ENCODE measurements at places on chromosomes 2 and 18. TPM values are rescaled to one million over a fixed set of nuclear protein-coding genes. Genes with fewer than 3 reads are reported as not detected.

ADCYAP1 gene
- 2.8 TPM for total RNA-seq

DNA sequence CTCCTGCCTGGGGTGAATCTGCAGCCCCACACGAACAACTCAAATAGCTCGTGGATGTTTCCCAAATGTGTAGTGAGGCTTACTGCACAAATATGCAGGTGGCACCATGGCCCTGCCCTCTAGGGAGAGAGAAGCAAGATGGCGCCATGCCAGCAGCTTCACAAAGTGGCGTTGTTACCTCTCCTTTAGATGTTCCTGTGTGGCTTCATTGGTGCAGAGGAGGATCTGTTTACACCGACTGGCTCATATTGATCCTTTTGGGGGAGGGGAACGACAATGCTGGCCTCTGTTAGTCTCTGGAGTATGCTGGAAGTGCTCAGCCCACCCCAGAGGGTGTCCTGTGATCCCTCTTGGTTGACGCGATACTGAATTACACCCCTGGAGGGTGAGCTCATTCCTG is 99.5 kb upstream of the GATA6 start:
- no peak for DNase-seq

ZNF516 gene
- 1.7 TPM for total RNA-seq

- no peak for DNase-seq
Measured at GRCh38 chr2:111062417-111062816, 58.3 kb upstream of the BCL2L11 start.

GRCh38 chr18:59402432-59403090 is 43.5 kb upstream of the LMAN1 start:
- peak; percentile 20 for DNase-seq

DNA sequence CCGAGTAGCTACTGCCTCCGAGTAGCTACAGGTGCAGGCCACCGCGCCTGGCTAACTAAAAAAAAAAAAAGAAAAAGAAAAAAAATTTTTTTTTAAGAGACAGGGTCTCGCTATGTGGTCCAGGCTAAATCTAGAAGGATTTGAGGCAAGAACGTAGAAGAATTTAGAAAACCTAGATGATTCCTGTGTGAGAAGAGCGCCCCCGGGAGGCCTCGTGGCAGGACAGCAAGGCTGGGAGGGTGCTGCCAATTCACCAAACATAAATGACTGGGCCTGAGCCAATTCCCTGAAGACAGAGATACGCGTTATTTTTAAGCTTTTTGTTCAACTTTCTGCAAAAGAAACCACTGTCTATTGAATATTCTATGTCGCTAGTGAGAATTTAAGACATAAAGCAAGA is 90.1 kb upstream of the TGFA start:
- peak; percentile 19 for DNase-seq

EHBP1 gene
- total RNA-seq, result 14.3 TPM

GRCh38 chr2:24315669-24316068 is 44.7 kb downstream of the ITSN2 start:
- no peak for DNase-seq

DNA sequence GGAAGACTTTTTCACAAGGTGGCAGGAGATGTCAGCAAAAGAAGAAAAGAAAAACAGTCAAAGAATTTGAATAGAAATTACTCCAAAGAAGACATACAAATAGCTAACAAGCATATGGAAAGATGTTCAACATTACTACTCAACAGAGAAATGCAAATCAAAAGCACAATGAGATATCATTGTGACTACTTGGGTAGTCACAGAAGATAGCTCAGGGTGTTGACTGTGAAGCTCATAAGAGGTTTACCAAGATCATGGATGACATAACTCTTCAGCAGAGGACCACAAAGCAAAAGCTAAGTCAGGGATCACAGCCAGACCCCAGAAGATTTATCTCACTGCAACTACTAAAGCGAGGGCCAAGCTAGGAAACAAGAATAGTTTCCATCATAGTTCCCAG is 53.0 kb upstream of the TANK start:
- DNase-seq, result no peak

DNA sequence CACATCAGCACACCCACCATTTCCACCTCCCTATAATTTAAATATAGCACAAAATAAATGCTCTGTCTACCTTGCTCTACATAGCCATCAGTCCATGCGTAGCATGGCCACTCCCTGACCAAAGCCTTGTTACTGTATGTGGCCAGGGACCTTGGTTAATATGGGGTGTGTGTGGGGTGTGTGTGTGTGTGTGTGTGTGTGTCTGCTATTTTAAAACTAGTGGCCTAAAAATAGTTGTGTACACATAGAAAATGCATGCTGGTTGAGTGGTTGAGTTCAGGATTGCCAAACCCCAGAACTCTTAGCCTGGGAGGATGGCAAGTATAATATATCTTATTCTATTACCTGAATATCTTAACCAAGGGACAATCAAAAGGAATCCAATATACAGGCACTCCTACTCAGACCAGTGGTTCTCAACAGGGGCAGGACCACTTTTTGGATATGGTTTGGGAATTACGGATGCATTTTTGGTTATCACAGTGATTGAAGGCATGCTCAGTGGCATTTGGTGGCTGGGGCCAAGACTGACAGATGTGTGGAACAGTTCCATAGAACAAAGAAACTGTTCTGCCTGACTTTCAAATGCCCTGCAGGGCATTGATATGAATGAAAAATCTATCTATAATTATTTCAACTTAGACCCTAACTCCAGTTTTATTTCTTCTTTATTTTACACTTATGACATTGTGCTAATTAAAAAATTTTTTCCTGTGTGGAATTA is 72.3 kb upstream of the PSME4 start:
- no peak for DNase-seq

- no peak for DNase-seq
Measured at GRCh38 chr2:129877795-129878775, 101.4 kb upstream of the RAB6C start.

SPC25 gene
- total RNA-seq, result 28.1 TPM

- no peak for DNase-seq
Measured at GRCh38 chr2:101758001-101758400, 60.5 kb downstream of the MAP4K4 start.

RNF144A gene
- total RNA-seq, result 4.6 TPM

METTL8 gene
- 31.5 TPM for total RNA-seq

DNA sequence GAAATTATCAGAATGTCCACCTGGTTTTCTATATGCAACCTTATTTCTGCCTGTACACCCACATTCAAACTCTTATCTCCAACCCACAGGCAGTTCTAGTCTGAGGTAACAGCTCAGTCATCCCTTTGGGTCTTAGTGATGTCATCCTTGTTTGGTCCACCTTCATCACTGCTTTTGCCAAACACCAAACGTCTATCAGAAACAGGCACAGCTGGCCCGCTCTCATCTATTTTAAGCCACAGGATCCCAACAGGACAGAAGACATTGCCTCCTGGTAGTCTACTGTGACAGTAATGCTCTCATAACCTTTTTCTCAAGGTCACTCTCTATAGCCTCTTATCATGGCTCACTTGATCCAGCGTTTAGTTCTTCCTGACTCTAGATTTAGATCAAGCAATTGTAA is 99.0 kb upstream of the CHAC2 start:
- DNase-seq, result no peak

- DNase-seq, result no peak
Measured at GRCh38 chr18:58208207-58208932, 164.3 kb downstream of the NEDD4L start.

- DNase-seq, result no peak
Measured at GRCh38 chr2:46703588-46703987, 212.0 kb downstream of the MCFD2 start.

- peak; percentile 58 for DNase-seq
Measured at GRCh38 chr2:67888351-67889005, 174.3 kb downstream of the C1D start.

DNA sequence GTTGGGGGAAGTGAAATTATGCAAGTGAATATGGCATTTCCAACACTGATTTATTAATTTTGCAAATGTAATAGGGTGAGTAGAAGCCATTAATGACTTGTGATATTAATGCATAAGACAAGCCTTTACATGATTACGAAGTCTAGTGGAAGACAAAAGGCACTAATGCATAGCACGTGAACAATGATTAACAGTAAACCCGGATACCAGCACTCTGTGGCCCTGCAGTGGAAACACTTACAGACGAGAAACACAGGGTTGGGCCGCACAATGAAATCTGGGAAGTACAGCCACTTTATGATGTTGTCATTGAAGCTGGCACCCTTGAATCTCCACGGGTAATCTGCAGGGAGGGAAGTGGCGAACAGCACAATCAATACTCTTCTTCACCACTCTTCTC is 233.4 kb downstream of the NAPG start:
- DNase-seq, result no peak

DNA sequence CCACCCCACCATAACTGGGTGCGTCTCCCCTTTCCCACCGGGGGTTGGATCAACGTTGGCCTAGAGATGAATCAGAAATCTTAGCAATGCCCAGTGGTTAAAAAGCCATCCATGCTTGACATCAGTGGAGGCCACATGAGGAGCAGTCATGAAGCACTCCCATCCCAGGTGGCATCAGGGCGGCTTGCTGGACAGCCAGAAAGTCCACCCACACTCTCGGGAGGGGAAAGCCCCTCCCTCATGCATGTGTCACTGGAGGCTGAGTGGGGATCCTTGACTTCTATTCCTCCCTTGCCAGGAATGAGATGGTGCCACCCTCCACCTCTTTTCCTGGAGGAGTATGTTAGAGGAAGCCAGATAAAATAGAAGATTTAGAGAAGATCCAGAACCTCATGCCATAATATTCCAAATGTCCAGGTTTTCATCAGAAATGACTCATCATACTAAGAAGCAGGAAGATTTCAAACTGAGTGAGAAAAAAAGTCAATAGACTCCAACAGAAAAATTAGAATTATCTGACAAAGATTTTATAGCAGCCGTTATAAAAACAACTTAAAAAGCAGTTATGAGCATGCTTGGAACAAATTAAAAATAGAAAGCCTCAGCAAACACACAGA is 507.1 kb upstream of the ID2 start:
- peak; percentile 69 for DNase-seq

GRCh38 chr2:26039603-26040323 is 5.9 kb downstream of the RAB10 start:
- no peak for DNase-seq

- peak; percentile 36 for DNase-seq
Measured at GRCh38 chr2:128467321-128467969, 148.8 kb upstream of the HS6ST1 start.

DNA sequence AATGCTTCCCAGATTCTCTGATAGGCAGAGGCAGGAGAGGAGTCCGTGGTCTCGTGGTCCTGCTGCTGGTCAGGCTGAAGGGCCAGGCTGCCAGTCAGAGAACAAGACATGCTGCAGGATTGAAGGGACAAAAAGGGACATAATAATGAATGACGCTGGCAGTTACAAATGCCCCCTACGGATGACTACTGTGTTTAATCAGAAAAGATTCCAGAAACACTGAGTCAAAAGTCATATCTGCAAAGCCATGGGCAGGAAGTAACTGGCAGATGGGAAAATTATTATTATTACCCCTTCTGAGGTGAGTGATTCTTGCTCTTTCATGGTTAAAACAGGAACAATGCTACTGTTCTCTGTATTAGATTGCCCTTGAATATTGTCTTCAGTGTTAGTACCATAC is 19.0 kb downstream of the LCT start:
- DNase-seq, result no peak

LOXHD1 gene
- total RNA-seq, result not detected

GRCh38 chr18:68520406-68521075 is 194.4 kb downstream of the TMX3 start:
- DNase-seq, result no peak

CTAGE1 gene
- total RNA-seq, result not detected

ANKRD29 gene
- 10.3 TPM for total RNA-seq

DNA sequence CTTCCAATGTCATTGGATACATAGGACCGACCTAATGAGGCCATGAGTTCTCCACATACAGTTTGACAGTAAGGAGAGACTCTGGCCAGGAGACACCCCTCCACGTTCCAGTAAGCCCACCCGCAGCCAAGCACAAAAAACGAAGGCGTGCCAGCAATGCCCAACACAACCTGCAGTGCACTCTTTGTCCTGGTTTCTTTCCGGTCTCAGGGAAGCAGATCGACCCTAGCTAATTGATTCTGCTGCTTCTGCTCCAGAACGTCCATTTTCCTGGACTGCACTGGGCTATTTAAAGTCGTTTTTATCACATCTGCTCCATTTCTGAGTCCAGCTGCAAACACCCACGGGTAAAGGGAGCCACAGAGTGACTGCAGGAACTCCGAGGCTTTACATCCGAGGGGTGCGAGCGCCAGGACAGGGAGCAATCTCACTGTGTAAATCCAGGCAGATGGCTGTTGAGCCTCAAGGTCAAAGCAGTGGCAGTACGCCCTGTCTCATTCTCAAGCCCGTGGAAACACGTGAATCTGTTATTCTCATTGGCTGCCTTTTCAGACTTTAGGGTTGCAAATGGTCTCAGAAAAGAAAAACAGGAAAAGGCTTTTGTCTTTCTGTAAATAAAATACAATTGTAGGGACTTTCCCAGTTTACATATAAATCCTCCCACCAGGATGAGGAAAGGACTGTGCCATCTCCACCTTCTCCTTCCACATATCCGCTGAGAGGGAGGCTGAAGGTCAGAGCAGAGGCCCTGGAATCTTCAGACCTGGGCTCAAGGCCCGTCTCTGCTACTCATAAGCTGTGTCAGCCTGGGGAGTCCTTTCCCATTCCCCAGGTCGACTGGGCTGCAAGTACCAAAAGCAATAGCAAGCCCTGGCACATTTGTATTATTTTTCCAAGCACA is 40.7 kb downstream of the TMEM163 start:
- DNase-seq, result no peak

DNA sequence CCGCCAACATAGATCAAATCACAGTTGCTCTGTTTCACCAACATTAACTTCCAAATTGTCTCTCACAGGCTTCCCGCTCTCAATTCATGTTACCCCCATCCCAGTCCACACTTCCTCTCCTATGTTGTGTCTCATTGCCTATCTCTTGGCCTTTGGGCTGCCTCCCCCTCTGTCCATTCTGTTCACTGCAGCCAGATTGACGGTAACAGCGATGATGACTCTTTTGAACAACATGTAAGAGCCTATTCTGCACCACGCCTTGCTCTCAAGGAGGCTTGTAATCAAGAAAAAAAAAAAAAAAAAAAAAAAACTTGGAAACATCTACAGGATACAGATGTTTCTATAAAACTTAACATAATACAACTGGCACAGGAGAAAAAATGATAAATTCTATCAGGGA is 77.3 kb upstream of the RMDN2 start:
- no peak for DNase-seq

- DNase-seq, result peak; percentile 90
Measured at GRCh38 chr2:105455488-105456003, 56.7 kb upstream of the FHL2 start.
